ENCODE measurements at places on chromosomes 6 and 20.

DNA sequence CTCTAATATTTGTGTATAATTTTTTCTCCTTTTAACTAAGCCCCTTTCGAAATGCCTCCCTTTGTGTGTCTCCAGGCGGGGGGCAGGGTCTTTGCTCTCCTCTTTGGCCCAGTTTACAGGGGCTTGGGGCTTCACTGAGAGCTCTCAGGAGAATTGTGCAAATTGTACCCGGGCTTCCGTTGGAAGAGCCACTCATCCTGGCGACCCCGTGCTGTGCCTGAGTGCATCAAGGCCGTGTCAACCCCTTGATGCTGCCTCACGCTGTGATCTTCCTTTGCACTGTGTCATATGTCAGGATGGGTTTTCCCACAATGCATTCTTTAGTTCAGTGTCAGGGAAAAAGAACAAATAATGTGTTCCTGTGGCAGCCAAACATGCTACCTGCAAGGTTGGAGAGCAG, 118.0 kb upstream of the POU3F2 start:
- peak; percentile 23 for DNase-seq

GRCh38 chr20:8844179-8844578, 224.7 kb upstream of the PLCB4 start:
- DNase-seq, result no peak

DNA sequence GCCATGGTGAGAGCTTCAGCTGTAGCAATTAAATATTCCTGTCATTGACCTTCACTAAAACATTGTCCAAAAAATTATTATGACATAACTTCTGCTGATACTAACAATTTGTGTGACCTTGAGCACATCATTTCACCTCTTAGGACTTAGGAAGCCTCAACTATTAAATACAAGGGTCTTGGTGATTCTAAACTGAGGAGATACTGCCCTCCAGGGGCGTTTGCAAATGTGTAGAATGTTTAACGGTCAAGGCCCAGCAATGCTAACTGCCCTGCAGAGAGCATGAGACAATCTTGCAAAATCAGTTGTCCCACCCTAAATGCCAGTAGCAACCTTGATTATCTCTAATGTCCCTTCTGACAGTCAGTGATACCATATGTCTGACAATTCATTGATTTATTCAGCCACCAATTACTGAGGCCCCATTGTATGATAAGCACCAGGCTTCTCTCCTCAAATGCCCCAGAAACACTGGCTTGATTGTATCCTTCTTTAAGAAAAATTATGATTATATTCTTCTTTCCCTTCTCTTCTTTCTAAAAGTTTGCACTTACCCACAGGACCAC, 284.1 kb upstream of the PLN start:
- DNase-seq, result peak; percentile 27

- DNase-seq, result peak; percentile 83
Observed at GRCh38 chr20:1761116-1761515, 103.5 kb upstream of the SIRPG start.

DNA sequence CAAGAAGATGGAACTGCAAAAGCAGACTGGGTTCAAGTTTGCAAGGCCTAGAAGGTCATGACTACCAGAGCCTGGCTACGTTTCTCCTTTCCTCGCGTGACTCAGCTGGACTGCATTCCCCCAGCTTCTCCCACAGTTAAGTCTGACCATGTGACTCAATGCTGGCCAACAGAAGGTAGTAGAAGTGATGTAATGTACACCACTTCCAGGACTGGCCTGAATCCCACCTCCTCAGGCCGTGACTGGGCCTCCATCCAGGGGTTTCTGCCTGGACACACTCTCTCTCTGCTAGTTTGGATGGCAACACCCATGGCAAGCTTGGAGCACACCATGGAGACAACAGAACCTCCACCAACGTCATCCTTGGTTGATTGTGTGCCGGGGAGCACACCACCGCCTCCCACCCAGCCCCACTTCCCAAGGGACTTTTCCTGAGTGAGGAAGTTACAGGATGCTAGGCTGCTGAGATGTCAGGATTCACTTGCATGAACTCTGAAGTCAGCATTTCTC, 112.0 kb upstream of the CDYL start:
- peak; percentile 42 for DNase-seq

DNA sequence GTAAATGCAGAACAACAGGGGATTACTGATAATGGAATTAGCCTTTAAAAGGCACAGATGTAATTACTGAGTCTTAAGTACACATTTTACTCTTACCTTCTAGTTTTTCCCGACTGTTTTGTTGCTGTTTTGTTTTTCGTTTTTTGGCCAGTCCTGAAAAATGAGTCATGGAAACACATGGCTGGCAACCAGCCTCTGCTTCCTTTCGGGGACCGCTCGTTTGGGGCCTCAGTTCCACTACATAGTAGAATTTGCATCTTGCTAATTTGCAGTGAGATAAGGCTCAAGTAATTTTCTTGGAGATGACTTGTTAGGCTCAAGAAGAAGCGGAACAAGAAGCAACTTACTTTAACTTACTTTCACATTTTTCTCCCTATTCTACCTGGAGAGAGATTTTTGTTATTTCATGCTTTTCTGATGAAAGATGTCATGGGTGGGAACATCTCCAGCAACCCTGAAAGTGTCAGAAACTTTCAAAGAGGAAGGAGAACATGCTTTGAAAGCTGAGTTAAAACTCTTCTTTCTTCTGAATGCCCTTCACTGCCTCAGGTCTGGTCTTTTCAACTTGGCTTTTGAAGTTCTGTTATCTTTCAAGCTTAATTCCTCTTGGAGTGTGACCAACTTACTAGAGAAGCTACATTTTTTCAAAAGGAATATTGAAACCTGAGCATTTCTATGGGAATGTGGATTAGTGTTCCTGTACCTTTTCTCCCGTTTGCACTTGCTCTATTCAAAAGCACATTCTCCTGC, 71.5 kb upstream of the HDAC2 start:
- DNase-seq, result no peak

Measured in kidney tubule cell (primary cell).